Activated T-cell treated with anti-CD3 and anti-CD28 coated beads, Interleukin-2, amount 50 U/mL, for 24 hours (primary cell): ENCODE measurements at places on chromosomes 2 and 18.

GRCh38 chr2:54341656-54342055 is 85.6 kb upstream of the TSPYL6 start:
- DNase-seq = no peak

- DNase-seq = no peak
These were observed 126.6 kb downstream of the VAPA start for GRCh38 chr18:10040287-10041011.

- DNase-seq = no peak
These were observed 133.1 kb downstream of the NEDD4L start for GRCh38 chr18:58177004-58177717.

DNA sequence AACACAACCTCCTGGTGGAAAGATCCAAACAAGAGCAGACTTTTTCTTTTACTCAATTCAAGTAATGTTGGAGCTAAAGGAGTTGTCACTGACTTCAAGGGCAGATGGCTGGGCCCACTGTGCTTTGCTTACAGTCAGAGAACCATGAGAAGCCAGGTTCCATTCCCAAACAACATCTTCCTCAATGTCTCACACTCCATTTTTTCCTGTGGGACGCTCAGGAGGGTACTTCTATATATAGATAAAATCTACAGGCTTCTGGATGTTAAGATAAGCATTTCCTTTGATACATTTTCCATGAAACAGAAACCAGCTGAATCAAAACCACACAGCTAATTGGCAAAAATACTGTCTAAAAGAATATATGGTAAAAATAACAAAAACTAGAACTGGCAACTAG is 14.4 kb downstream of the IWS1 start:
- no peak for DNase-seq

- DNase-seq = no peak
These were observed 35.6 kb downstream of the AP1S3 start for GRCh38 chr2:223801736-223802135.

- DNase-seq = no peak
These were observed 162.3 kb upstream of the TRIB2 start for GRCh38 chr2:12554224-12555011.

DNA sequence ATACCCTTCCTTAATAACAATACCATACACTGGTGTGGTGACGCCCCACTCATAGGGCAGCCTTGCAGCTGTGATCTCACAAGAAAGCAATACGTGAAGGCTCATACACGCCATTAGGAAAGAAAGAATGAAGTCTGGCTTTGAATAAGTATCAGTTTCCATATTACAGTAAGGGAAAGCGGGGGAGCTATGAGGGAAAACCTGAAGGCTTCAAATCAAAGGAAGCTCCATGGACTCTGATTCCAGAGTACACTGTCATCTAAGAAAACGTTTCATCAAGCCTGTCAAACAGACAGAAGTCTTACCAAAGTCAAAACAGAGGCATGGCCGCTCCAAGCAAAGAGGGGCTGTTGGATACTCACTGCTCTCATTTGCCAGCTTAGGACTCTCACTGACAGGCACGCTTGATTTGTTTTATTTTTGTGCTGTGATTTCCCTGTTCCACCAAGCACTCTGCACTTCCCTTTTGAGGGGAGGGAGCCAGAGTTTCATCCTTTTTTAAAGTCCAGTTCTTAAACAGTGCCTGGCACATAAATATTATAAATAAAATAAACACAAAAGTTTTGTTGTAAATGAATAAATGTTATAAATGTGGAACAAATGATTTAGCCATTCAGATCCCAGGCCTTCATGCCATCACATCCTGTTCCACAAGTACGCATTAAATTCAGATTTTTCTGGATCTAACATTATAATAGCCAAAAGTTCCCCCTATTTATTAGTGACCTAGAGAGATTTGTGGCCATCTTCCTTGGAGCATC is 221.2 kb downstream of the PIEZO2 start:
- DNase-seq = no peak

DNA sequence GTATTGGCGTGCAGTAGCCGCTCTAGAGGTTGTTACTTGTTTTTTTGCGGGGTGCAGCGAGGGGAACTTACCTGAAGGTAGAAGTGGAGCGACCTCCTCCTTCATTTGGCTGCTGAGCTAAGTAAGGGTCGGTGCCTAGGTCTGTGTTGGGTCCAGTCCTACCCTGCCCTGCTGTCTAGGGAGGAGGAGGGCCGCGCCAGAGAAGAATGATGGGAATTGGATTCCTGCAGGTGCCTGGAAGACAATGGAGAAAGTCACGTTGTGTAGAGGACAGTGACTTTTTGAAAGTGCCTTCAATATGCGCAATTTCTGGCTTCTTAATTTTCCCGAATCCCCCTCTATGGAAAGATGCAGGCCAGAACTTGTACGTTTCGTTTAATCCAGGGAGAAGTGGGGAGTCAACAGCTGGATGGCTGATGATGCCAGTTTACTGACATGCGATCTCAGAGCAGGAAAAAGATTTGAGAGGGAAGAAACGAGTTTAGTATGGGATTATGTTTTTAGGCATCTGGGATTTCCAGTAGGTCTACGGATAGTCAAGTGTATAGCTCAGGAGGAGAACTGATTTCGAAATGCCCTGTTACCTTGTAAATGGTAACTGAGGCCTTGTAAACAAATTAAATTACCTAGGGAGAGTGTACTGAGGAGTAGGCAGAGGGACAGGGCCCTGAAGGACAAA is 653 bp downstream of the MRPS9 start:
- no peak for DNase-seq

- no peak for DNase-seq
These were observed 5.9 kb upstream of the NCKAP5 start for GRCh38 chr2:133574186-133574585.

DNA sequence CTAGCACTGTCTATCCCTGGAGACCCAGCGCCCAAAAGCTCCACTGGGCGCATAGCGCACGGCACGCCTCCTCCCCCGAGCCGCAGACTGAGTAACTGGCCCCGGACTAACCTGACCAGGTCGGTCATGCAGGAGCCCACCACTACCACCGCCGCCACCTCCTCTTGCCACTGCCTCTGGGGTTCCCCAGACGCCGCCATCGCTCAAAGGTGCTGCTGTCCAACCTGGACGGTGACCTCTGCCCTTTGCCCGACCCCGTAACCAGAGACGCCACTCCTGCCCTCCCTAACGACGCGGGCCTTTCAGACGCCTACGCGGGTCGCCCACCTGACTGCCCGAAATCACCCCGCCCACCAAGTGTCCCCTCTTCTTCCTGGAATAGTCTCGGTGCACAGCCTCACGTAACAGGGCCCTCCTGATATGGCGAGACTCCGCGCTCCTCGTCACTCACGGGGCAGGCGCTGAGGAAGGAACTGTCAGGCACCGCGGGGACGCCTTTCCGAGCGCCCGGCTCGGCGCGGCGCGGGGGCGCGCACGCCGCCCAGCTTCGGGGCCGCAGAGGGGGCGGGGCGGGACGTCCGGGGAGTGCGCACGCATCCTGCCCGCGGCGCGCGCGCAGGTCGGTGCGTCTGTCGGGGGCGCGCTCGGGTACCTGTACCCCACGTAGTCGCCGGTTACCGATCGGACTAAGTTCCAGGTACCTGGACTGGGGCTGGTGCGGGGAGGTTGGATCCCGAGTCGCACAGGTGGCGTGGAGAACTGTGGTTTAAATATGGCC is at the start of the genes BABAM2 and RBKS:
Gene BABAM2, plus strand, starts transcription at position 584 of the 778 bp plus-strand sequence. CDS start 3,828 bp downstream, outside the sequence.
Gene RBKS, minus strand, starts transcription at position 242 of the 778 bp plus-strand sequence. Its CDS starts 42 bp downstream, at position 200.
- peak; percentile 95 for DNase-seq

- DNase-seq = no peak
These were observed 140.9 kb downstream of the CAPN13 start for GRCh38 chr2:30666266-30666874.

DNA sequence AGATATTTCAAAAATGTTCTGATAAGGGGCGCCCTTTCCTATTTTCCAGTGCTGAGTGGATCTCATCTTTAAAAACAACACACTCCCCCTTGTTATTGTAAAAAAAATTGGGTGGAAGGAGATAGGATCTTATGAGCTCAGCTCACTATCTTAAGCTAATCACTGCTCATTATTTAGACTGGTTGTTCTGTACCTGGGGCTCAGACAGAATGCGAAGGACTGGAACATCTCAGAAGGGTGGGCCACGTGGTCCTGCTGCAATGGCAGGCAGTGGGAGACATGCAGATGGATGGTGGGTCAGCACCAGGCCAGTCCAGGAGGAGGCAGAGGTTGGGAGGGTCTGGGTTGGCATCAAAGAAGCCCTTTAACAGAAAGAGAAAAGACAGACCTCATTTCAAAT is 48.3 kb upstream of the GPR155 start:
- no peak for DNase-seq

- no peak for DNase-seq
These were observed 109.2 kb upstream of the GPC1 start for GRCh38 chr2:240326246-240326645.

DNA sequence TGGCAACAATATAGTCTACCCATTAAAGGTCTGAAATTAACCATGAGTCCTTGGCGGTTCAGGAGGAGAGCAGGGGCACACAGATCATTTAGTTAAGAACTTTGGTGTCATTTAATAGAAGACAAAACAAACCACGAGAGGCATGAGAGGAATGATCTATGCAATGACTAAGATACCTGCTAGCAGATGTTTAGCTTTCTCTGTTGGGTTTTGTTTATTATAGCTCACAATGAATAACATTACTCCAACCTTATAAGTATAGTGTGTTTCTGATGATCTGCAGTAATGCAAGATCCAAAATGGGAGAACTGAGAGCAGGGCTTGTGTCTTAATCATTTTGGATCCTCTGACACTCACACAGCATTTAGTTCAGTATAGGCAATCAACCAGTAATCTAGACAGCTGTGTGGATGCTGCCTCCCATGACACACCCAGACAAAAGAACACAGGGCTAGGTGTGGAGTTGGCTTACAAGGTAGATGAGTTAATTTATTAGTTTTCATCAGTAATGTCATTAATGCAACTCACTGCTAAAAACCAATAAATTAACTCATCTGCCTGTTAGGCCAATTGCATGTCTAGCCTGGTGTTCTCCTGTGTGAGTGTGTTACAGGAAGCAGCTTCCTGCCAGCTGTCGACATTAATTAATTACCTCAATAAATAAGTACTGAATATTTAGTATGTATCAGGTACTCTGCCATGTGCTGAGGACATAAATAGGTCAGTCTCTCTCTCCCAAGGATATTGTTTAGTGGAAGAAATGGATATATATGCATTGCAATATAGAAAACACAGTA is 92.3 kb downstream of the CLIP4 start:
- no peak for DNase-seq

DNA sequence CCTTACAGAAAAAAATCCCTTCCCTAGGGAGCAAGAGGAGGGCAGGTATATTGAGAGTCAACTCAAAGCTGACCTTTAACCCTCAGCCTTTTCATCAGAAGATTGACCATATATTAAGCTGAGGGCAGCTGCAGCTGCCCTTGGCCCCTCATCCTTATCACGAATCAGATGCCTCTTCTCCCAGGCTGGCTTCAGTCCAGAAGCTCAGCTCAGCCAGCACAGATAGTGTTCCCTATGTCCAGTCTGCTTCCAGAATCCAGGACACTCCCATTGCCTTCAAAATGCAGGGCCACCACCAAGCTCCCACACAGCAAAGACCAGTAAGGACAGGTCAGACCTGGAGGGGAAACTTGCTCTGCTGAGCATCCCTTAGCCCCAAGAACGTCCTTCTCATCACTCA is 146.1 kb downstream of the BCL11A start:
- no peak for DNase-seq

DNA sequence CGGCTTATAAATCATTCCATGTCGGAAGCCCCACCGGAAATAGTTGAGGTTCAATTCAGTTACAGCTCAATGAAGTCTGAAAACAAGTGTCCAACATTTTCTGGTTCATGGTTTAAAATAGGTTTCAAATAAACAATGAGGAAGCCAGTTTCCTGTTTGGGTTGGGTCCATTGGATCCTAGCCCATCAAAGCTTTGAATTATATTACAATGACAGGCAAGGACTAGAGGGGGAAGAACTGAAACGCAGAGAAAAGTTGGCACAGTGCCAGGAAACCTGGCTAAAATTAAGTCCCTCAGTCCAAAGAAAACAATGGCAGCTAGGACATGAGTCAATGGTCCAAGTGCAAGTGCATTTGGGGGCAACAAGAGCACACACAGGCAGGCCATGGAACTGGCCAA is 32.0 kb downstream of the SLC14A1 start:
- no peak for DNase-seq

DNA sequence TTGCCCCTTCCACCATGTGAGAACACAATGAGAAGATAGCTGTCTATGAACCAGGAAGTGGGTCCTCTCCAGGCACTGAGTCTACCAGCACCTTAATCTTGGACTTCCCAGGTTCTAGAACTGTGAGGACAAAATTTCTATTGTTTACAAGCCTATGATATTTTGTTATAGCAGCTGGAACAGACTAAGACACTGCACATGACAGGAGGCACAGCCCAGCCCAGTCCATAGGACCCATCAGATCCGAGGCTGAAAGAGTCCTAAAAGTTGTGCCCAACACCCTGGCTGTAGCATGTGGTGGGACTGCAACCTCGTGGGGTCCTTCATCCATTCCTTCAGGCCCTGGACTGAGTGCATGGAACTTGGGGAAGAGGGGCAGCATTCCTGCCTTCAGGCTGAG is 48.4 kb upstream of the YWHAQ start:
- DNase-seq = no peak

GRCh38 chr2:102708847-102709559 is 52.8 kb upstream of the TMEM182 start:
- no peak for DNase-seq

DNA sequence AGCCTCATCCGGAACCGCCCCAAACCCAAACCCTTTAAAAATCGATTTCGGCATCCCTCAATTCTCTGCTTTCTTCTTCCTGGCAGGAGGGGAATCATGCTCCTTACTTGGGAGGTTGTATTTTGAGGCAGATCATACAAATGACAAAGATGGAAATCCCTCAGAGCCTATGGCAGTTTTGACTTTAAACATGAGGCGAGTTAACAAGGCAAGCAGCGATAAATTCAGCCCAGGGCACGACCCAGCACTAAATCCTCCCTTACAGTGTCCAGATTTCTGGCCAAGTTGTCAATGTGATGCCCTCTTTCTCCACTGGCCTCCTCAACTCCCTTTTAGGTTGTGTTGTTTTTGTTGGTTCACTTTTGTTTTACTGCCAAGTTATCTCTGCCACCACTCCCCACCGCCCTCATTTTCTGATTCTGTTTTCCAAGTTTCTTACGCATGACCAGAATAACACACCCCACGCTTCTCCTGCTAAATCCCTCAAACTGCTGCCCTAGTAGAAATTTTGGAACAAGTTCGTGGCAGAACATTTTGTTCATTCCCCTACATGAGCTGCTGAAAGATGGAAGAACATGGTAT is 68.3 kb downstream of the CTAGE1 start:
- no peak for DNase-seq

DNA sequence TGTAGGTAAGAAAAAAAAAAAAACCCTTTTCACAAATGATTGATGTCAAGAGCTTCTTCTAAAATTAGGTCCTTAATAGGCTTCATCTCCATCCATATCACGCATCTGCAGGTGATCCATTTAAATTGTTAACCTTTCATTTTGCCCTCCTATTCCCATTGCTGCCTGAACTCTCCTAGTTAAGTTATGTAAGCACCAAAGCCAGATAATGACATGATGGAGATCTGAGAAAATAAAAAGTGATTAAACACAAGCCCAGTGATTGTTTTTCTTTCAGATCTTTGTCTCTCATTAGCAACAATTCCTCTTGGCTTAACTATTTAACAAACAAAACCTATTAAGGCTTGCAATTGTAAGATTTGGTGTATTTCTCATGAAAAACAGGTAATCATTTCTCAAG is 20.0 kb downstream of the LANCL1 start:
- no peak for DNase-seq
